ENCODE measurements at places on chromosomes 6 and 20. TPM values are rescaled to one million over a fixed set of nuclear protein-coding genes. Genes with fewer than 3 reads are reported as not detected.

SLC35B2 gene
- total RNA-seq = 31.6 TPM

DNAH8 gene
- total RNA-seq = 0.12 TPM

BPIFB4 gene
- not detected for total RNA-seq

ETV7 gene
- 10.0 TPM for total RNA-seq

ZBP1 gene
- total RNA-seq = 12.5 TPM

C6orf132 gene
- total RNA-seq = 0.07 TPM

BAG2 gene
- total RNA-seq = 8.8 TPM

HLA-DRB1 gene
- total RNA-seq = 173 TPM

FAM83D gene
- 13.1 TPM for total RNA-seq

CALHM5 gene
- total RNA-seq = not detected

HCRTR2 gene
- total RNA-seq = not detected

PAX1 gene
- total RNA-seq = not detected

SLC17A1 gene
- total RNA-seq = 0.15 TPM

OR12D3 gene
- total RNA-seq = not detected

HEY2 gene
- not detected for total RNA-seq

BMP6 gene
- 0.10 TPM for total RNA-seq

All from T-helper 1 cell treated with Interleukin-12 subunit alpha and Interleukin-12 subunit beta and Interleukin-4 antibody, amounts not matched to agents 30 ng/mL and 1 ng/mL, for 36 hours (primary cell).